PC-3 (cell line): ENCODE measurements at places on chromosomes 5 and 9. TPM values are rescaled to one million over a fixed set of nuclear protein-coding genes. Genes with fewer than 3 reads are reported as not detected.
A peak's percentile ranks its signal among the peaks of the same experiment; 100 is the strongest.

DNA sequence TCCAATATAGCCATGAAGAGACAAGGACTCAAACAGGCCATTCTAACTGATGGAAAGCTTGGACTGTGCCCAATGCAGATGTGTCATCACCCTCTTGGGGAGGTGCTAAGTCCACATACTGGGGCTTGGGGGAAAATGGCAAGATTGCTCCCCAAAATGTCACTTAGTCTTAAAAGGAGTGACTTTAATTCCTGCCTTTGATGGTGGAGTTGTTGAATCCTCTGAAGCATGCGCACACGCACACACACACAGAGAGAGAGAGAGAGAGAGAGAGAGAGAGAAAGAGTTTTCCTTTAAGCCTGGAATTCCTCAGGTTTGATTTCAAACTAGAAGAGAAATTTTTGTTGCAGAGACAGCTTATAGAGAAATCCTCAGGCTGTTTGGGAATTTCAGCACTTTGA is 161.9 kb upstream of the GAS1 start:
- no peak for DNase-seq
- H3K27ac ChIP-seq: no peak overlapping the region
- H3K4me3 ChIP-seq: no peak overlapping the region
- H3K27me3 ChIP-seq: no peaks in the 10 kb centered on the region
- no peaks in the 10 kb centered on the region for H3K36me3 ChIP-seq

GRCh38 chr5:68490406-68490805 is 274.9 kb downstream of the PIK3R1 start:
- H3K27me3 ChIP-seq: no peaks in the 10 kb centered on the region
- H3K4me1 ChIP-seq: no peaks in the 10 kb centered on the region
- DNase-seq: no peak
- no peak overlapping the region for H3K4me3 ChIP-seq
- H3K27ac ChIP-seq: no peak overlapping the region

GRCh38 chr9:101270302-101270701 is 114.5 kb downstream of the BAAT start:
- no peak overlapping the region for H3K27ac ChIP-seq
- H3K4me3 ChIP-seq: no peak overlapping the region
- H3K36me3 ChIP-seq: no peaks in the 10 kb centered on the region
- no peaks in the 10 kb centered on the region; the same call in 1 of the 2 replicates for H3K27me3 ChIP-seq

- H3K27me3 ChIP-seq: peaks cover 26% of the 10 kb centered on the region
- no peak overlapping the region for H3K4me3 ChIP-seq
- no peaks in the 10 kb centered on the region for H3K4me1 ChIP-seq
- no peaks in the 10 kb centered on the region for H3K36me3 ChIP-seq
Observed at GRCh38 chr5:180755601-180756000, 15.7 kb upstream of the OR2Y1 start.

DNA sequence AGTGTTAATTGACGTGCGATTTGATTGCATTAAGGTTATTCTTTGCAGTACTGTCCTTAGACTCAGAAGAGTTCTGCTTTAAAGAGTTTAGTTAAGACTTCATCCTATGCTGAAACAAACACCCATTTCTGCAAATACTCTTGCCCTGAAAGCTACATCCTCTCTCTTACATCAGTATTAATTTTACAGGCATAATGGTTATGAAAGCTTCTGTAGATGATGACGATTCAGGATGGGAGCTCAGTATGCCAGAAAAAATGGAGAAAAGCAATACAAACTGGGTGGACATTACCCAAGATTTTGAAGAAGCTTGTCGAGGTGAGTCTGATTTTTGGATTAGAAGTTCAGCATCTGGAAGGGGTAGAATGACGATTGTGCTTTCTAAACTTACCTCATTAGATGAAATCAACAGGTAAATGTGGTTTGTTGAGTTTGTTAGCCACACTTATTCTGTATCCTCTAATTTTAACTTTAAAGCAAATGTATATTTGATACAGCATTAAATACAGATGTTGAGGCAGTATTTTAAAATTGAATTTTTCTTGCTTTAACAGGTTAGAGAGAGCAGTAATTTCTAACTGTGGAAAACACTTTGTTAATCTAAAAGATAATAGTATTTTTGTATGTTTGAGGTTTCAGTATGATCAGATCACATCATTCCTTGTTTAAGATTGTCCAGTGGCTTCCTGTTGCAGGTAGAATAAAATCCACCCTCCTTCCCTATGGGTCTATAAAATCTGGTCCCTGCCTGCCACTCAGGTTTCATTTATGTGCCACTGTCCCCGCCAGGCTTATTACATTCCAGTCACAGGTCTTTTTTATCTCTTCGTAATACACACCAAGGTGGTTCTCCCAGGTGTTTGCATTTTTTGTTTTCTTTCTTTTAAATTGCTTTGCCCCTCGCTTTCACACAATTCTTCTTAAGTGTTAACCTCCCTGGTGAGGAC is 1.3 kb downstream of the NAA35 start:
- no peaks in the 10 kb centered on the region for H3K27me3 ChIP-seq
- H3K36me3 ChIP-seq: peaks cover 17% of the 10 kb centered on the region

DNA sequence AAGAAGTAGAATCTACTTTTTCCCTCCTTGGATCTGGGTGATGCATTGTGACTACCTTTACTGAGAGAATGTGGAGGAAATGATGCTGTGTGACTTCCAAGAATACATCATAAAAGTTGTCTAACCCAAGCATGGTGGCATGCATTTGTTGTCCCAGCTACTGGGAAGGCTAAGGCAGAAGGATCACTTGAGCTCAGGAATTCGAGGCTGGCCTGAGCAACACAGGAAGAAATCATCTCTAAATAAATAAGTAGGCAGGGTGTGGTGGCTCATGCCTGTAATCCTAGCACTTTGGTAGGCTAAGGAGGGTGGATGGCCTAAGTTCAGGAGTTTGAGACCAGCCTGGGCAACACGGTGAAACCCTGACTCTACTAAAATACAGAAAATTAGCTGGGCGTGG is 143.2 kb upstream of the VLDLR start:
- H3K4me3 ChIP-seq: no peak overlapping the region
- H3K27ac ChIP-seq: peak overlapping the region; percentile 45; the same call in 1 of the 2 replicates
- peak; percentile 34 for DNase-seq
- peaks cover 23% of the 10 kb centered on the region for H3K4me1 ChIP-seq
- peaks cover 18% of the 10 kb centered on the region for H3K27me3 ChIP-seq

DNA sequence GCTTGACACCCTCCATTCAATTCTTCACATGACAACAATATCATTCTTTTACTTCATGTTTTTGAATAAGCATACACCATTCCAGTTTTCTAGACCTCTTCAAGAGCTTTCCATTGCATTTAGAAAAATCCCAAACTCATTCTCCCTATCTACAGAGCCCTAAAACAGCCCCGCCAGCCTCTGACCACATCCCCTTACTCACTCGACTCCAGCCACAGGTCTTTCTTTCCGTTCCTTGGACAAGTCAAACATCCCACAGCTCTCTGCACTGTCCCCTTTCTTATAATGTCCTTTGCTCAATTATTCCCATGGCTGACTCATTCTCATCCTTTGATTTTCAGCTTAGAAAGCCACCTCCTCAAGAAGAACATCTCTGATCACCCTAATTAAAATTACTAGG is 38.2 kb downstream of the TTC39B start:
- DNase-seq: no peak
- H3K4me1 ChIP-seq: no peaks in the 10 kb centered on the region
- H3K4me3 ChIP-seq: no peak overlapping the region
- no peaks in the 10 kb centered on the region for H3K27me3 ChIP-seq
- H3K27ac ChIP-seq: no peak overlapping the region

DNA sequence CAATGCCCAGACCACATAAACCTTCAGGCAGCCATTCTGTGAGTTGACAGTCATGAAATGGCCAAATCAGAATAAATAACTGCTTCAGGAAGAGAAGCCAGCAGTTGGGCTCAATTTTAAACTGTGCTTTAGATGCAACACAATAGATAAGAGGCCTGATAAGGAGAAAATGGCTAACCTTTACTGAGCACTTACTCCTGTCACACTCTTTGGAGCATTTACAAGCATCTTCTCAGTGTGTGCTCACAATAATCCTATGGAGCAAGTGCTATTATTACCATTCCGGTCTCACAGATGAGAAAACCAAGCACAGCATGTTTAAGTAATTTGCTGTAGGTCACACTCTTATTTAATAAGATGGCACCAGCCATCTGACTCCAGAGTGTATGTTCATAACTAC is 11.5 kb upstream of the SH3RF2 start:
- H3K27me3 ChIP-seq: no peaks in the 10 kb centered on the region
- H3K27ac ChIP-seq: no peak overlapping the region
- peaks cover 18% of the 10 kb centered on the region for H3K4me1 ChIP-seq
- DNase-seq: no peak

DNA sequence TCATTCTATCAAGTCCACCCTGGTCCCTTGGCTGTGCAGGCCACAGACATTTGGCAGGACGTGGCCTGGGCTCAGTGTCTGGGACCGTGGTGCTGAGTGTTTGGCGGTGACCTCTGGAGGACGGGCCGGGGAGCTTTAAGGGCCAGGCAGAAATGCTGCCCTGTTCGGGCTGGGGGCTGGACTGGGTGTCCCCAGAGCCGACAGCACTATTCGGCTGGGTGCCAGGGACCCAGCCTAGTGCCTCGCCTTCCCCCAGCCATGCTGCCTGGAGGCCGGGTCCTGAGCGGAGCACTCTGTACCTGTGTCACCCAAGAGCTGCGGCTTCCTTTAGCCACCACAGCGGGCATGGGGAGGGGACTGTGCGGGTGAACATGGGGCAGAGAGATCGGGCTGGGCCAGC is 40.4 kb downstream of the COL5A1 start:
- no peak overlapping the region for H3K4me3 ChIP-seq
- no peak overlapping the region for H3K27ac ChIP-seq
- no peaks in the 10 kb centered on the region for H3K27me3 ChIP-seq
- H3K36me3 ChIP-seq: no peaks in the 10 kb centered on the region
- DNase-seq: no peak

- no peaks in the 10 kb centered on the region for H3K27me3 ChIP-seq
- DNase-seq: no peak
- no peaks in the 10 kb centered on the region; the same call in 1 of the 2 replicates for H3K36me3 ChIP-seq
- peaks cover 12% of the 10 kb centered on the region; the same call in 1 of the 2 replicates for H3K4me1 ChIP-seq
- no peak overlapping the region for H3K27ac ChIP-seq
Observed at GRCh38 chr9:128374221-128374675, 3.1 kb downstream of the URM1 start.

GRCh38 chr5:78647838-78648358 is 674 bp downstream of the LHFPL2 start:
- H3K36me3 ChIP-seq: 0 out of 2 replicates have a peak, but pooled peaks cover 4% of the 10 kb centered on the region
- peak; percentile 39 for DNase-seq
- H3K27ac ChIP-seq: peak overlapping the region; percentile 70
- no peaks in the 10 kb centered on the region for H3K27me3 ChIP-seq
- peak overlapping the region; percentile 77 for H3K4me3 ChIP-seq

GRCh38 chr5:16410338-16410737 is 55.3 kb downstream of the ZNF622 start:
- no peak overlapping the region for H3K4me3 ChIP-seq
- no peak overlapping the region for H3K27ac ChIP-seq
- H3K4me1 ChIP-seq: no peaks in the 10 kb centered on the region
- H3K36me3 ChIP-seq: no peaks in the 10 kb centered on the region
- no peaks in the 10 kb centered on the region for H3K27me3 ChIP-seq

- H3K4me3 ChIP-seq: no peak overlapping the region
- H3K27me3 ChIP-seq: no peaks in the 10 kb centered on the region
- 0 out of 2 replicates have a peak, but pooled peaks cover 7% of the 10 kb centered on the region for H3K4me1 ChIP-seq
Observed at GRCh38 chr5:18216729-18217128, 582.5 kb downstream of the TAF11L14 start.

GRCh38 chr9:116501871-116502270 is 185.2 kb upstream of the TRIM32 start:
- no peak overlapping the region for H3K4me3 ChIP-seq
- H3K36me3 ChIP-seq: no peaks in the 10 kb centered on the region
- H3K4me1 ChIP-seq: peaks cover 7% of the 10 kb centered on the region; the same call in 1 of the 2 replicates
- H3K27me3 ChIP-seq: no peaks in the 10 kb centered on the region
- DNase-seq: peak; percentile 64

DNA sequence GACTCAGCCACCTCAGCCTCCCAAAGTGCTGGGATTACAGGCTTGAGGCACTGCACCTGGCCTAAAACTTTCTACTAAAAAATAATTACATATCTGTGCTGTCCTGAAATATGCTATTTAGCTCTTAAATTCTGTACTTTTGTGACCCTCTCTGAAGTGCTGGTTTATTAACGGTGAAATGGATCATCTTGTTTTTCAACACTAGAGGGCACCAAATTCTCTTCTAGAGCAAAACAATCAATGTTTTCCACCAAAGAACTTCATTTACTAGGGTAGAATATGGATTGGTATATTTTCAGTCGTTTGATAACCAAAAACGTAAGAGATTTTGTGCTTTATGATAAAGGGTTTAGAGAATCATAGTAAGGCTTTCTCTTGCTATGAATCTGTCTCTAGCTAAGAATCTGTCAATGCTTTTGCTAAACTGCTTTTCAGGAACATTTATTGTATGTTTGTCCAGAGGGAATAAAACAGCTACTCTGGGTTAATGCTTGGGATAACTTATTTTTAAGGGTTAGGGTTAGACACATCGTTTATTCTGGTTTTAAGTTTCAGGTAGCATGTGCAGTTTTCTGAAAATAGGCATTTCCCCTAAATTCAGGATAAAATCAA is 63.6 kb downstream of the RNF180 start:
- DNase-seq: peak; percentile 76
- H3K4me1 ChIP-seq: no peaks in the 10 kb centered on the region
- no peak overlapping the region for H3K27ac ChIP-seq
- no peaks in the 10 kb centered on the region for H3K27me3 ChIP-seq

DNA sequence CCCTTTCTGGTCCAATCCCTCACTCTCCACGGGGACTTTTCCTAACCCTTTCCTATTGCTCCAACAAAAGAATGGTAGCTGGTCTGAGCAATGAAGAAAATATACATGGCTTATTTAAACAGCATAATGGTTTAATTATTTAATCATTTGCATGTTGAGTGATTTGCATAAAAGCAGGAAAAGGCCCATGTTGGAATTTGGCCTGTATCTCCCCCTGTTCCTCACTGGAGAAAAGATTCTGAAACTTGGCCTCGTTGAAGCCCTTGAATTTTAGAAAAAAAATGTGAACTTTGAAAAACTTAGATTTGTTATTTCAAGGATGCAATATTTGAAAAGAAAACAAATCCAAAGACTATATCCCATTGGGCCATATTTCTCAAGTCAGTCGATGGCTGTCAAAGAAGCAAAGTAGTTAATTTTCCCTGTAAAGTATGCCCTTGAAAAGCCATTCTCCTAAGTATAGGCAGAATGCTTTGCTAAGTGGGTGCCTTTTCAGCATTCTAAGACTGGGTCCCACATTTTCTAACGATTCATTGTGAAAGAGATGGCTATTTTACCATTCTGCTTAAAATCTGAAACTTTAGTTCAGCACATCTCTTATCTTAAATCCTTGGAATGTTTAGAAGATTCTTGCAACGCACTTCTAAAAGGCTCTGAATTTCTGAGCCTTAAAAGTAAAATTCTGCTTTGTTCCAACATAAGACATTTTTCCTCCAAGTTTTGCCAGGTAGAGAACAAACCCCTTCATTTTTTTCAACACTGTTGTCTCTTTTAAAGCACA is 428.8 kb downstream of the ARHGEF28 start:
- no peaks in the 10 kb centered on the region for H3K27me3 ChIP-seq
- H3K4me3 ChIP-seq: no peak overlapping the region
- DNase-seq: no peak
- H3K4me1 ChIP-seq: peaks cover 4% of the 10 kb centered on the region; the same call in 1 of the 2 replicates
- H3K27ac ChIP-seq: no peak overlapping the region

- DNase-seq: peak; percentile 70
- peaks cover 9% of the 10 kb centered on the region; the same call in 1 of the 2 replicates for H3K36me3 ChIP-seq
- no peaks in the 10 kb centered on the region for H3K4me1 ChIP-seq
- no peak overlapping the region for H3K4me3 ChIP-seq
Observed at GRCh38 chr9:69223605-69224004, 49.5 kb downstream of the TJP2 start.

The CNTFR gene
- not detected in 2 replicates for total RNA-seq

The RORB gene
- total RNA-seq: 0.06 TPM in 1 of 2 replicates, not detected in the other

The PANK3 gene
- total RNA-seq: 21.5 and 22.7 TPM in 2 replicates

The MYO10 gene
- 52.3 and 72.3 TPM in 2 replicates for total RNA-seq

The PCDHA1 gene
- not detected in 2 replicates for total RNA-seq

The CNOT8 gene
- 26.2 and 34.2 TPM in 2 replicates for total RNA-seq

The FRMD3 gene
- 3.9 and 6.0 TPM in 2 replicates for total RNA-seq

The ZNF366 gene
- not detected in 2 replicates for total RNA-seq

The KCNV2 gene
- total RNA-seq: not detected in 2 replicates

The FGD3 gene
- total RNA-seq: 5.4 and 6.3 TPM in 2 replicates
